ENCODE measurements at places on chromosomes 4 and X.

DNA sequence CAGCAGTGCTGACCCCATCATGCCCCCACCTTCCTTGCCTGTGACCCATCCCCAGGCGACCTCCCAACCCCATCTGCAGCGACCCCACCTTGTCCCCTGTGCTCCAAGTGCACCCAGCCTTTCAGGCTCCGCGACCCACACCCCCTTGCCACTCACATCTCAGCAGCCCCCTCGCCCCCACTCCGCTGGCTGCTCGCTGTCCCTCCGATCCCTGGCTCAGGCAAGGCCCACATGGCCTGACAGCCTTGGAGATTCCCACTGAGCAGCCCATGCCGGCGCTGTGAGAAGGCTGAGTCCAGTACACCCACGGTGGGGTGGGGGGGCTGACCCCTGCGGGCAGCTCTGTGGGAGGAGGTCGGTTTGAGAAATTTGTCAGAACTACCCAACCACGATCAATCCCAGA is 9.1 kb downstream of the ZFYVE28 start:
- DNase-seq: no peak

- no peak for DNase-seq
These were observed 5.5 kb upstream of the HSPA4L start for GRCh38 chr4:127776620-127777019.

DNA sequence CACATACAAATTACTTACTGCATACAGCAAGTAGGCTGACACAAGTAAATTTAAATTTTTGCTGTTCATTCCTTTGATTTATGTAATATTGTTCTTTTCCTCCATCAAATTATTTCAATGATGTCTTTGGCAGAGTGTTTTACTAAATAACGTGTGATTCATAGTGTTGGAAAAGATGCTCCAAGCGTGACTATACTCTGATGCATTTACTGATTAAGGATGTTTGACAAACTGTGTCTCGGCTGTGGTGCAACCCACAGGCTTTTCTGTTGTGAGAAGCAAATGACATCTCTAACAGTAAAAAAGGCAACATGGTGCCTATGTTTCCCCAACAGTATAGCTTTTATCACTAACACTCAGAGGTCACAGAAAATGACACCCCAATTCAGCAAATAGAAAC is 540.9 kb downstream of the PPP4R3C start:
- no peak for DNase-seq

DNA sequence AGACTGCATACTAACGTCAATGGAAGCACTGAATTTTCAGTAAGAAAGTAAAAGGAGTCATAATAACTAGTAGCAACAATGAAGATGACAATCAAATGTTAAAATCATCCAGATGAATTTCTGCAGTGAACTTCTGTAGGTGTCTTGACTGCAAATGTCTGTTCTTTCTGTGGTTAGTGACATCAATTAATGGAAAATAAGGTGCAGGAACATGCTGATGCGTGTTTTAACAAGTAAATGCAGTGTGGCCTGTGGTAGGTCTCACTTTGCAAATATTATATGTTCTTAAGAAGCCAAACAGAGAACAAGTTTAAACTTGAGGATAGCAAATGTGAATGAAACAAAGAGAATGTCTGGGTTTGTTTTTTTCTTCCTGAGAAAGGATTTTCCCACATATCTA is 2.6 kb upstream of the DTHD1 start:
- no peak for DNase-seq

- DNase-seq: no peak
These were observed 19.7 kb downstream of the SHOX start for GRCh38 chrX:650324-650723.

DNA sequence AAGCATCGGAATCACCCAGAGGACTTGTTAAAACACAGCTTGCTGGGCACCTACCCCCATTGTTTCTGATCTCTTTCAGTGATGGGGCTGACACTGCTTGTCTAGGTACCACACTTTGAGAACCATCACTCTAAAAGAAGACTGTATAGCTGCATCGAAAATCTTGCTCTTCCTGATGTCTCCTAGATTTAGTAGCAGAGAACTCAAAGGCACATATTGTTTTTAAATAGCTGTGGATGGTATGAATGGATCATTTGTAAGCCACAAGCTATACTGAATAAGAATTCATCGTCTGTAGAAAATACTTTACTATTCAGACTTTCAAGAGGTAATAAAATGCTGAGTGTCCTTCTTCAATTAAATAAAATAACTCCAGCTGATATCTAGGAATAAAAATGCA is 405.4 kb downstream of the ANKRD50 start:
- no peak for DNase-seq
